Astrocyte (in vitro differentiated cells and primary cell): ENCODE measurements at places on chromosomes 2 and 18. TPM values are rescaled to one million over a fixed set of nuclear protein-coding genes. Genes with fewer than 3 reads are reported as not detected.

Gene GPR39
- 4.0 and 4.4 TPM in 2 replicates for total RNA-seq

Gene AOX1
- total RNA-seq = 1.6 and 3.4 TPM in 2 replicates

Gene IL37
- not detected in 2 replicates for total RNA-seq

Gene KCNG2
- total RNA-seq = 0.16 TPM in 1 of 2 replicates, not detected in the other

Gene IL1F10
- not detected in 2 replicates for total RNA-seq
